CD4-positive, alpha-beta T cell treated with Interleukin-17A for 1 hour (primary cell): ENCODE measurements at places on chromosomes 2 and 18.

GRCh38 chr2:75494137-75494769, 66.5 kb downstream of the EVA1A start:
- no peak for DNase-seq

- peak; percentile 46 for DNase-seq
Measured at GRCh38 chr2:37711308-37711731, 39.9 kb upstream of the CDC42EP3 start.

GRCh38 chr2:29817299-29817698, 104.1 kb downstream of the ALK start:
- no peak for DNase-seq

GRCh38 chr2:113187771-113188170, 14.0 kb downstream of the PSD4 start:
- DNase-seq: no peak

DNA sequence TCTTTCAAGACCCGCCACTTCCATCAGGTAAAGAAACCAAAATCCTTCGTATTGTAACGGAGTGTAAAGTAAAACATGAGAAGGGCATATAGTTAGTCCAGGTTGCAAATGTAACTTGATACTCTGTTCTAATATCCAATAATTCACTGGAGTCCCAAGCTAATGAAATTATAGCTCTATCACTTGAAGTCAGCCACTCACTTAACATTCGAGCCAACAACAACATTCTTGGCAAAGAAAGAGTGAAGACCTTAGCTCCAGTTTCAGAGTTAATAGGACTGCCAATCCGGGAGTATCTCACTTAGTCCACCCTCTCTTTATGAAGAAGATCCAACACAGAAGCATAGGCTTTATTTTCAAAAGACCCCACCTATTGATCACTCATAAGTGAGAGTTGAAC, 298.0 kb upstream of the SOX11 start:
- no peak for DNase-seq

- DNase-seq: no peak
Measured at GRCh38 chr2:71576541-71576940, 123.2 kb downstream of the DYSF start.

DNA sequence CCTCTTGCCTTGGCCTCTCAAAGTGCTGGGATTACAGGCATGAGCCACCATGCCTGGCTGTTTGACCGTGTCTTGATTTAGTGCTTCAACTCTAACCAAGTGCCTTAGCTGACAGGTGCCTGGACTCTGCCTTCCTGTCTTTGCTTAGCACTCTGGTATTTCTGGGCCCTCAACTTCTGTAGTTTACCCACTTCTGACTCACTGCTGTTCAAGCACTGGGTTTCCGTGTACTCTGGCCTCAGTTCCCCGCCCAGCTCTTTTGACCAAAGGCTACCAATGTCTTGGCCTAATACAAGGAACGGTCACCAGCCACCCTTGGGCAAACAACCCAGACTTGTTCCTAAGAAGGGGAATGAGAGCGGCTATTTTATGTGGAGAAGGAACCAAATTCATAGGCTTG, 35.7 kb upstream of the CABLES1 start:
- DNase-seq: no peak

GRCh38 chr2:152437276-152438108, 102.5 kb downstream of the FMNL2 start:
- no peak for DNase-seq

- DNase-seq: no peak
Measured at GRCh38 chr2:99485411-99485810, 4.4 kb downstream of the REV1 start.

GRCh38 chr2:38267270-38267925, 109.7 kb downstream of the ATL2 start:
- DNase-seq: no peak

DNA sequence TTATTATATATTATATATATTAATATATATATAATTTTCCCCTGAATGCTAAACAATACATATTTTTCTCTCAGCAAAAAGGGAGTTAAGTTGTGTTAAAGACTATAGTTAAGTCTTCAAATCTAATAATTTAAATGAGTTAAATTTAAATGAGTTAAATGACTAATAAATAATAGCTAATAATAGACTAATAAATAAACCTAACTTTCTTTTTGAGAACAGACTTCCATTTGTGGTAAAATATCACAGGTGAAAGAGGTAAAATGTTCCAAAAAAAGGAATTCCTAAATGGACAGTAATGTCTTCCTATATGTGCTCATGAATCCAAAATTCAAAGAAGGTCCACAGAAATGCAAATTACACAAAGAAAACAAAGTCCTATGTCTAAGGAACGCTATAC, 74.6 kb downstream of the SLC25A12 start:
- DNase-seq: no peak

DNA sequence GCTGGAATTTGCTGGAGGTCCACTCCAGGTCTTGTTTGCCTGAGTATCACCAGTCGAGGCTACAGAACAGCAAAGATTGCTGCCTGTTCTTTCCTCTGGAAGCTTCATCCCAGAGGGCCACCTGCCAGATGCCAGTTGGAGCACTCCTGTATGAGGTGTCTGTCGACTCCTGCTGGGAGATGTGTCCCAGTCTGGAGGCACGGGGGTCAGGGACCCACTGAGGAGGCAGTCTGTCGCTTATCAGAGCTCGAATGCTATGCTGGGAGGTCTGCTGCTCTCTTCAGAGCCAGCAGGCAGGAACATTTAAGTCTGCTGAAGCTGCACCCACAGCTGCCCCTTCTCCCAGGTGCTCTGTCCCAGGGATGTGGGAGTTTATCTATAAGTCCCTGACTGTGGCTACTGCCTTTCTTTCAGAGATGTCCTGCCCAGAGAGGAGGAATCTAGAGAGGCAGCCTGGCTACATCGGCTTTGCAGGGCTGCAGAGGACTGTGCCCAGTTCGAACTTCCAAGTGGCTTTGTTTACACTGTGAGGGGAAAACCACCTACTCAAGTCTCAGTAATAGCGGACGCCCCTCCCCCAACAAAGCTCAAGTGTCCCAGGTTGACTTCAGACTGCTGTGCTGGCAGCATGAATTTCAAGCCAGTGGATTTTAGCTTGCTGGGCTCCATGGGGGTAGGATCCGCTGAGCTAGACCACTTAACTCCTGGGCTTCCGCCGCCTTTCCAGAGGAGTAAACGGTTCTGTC, 301.1 kb downstream of the ERBB4 start:
- DNase-seq: no peak

DNA sequence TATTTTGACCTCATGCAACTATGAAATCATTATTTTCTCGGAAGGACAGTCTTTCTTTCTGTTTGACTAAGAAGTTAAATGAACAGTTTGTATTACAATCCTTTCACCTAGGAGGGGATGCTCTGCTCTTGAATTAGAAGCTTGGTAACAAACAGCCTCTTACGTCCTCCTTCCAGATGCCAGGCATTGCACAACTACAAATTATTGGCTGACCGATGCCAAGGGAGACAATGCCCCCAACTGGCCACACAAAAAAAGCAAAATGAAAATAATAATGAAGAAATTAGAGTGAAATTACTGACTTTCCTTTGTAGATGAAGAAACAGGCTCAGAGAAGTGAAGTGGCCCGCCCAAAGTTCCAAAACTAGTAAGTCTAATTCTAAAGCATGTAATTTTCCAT, 177.9 kb downstream of the CYRIA start:
- no peak for DNase-seq

GRCh38 chr2:45004562-45005191, 4.6 kb downstream of the SIX2 start:
- no peak for DNase-seq

DNA sequence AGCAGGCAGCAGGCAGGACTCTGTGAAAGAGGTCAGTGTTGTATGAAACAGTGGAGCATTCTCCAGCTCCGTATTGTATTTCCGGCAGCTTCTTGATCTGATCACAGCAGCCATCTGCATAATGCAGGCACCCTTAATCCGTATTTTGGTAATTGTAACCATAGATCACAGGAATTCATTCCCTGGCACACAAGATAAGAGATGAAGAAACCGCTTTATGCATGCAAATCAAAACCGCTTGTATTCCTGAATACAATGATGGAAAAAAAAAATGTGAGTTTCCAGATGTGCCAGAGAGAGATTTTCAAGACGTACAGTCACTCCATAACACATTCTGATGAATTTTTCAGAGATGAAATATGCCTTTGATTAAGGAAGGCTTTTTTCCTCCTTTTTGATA, 221.3 kb downstream of the ACKR3 start:
- DNase-seq: no peak
